GM12878 (cell line): ENCODE measurements at places on chromosomes 7 and 10. TPM values are rescaled to one million over a fixed set of nuclear protein-coding genes. Genes with fewer than 3 reads are reported as not detected.

The TAS2R5 gene
- 0.44 and 0.45 TPM in 2 replicates for total RNA-seq

The HUS1 gene
- total RNA-seq = 21.5 and 26.8 TPM in 2 replicates

- no peak overlapping the region for H3K4me3 ChIP-seq
- peaks cover 3% of the 10 kb centered on the region; the same call in 1 of the 2 replicates for H3K27me3 ChIP-seq
- no peaks in the 10 kb centered on the region for H3K36me3 ChIP-seq
- no peak for DNase-seq
These were observed 11.5 kb downstream of the TMEM176B start for GRCh38 chr7:150788474-150789269.

- no peaks in the 10 kb centered on the region for H3K4me1 ChIP-seq
- H3K27me3 ChIP-seq = peaks cover 7% of the 10 kb centered on the region
- H3K27ac ChIP-seq = no peak overlapping the region
- H3K36me3 ChIP-seq = no peaks in the 10 kb centered on the region
- no peak overlapping the region for H3K4me3 ChIP-seq
These were observed 20.6 kb downstream of the UBTD1 start for GRCh38 chr10:97519342-97519741.

DNA sequence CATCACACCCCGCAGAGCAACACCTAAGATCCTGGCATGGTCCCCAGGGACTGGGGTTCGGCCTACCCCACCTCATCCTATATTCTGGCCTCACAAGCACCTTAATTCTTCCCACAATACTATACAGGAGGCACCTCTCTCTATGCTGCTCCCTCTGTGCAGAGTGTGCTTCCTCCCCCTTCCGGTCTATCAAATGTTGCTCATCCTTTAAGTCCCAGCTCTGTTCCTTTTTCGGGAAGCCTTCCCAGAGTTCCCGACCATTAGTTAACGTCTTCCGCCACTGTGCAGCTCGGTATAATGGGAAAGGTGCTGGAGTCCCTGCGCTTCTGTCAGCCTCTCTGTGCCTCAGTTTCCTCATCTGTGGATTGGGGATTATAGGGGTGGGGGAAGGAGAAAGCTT, 21.8 kb downstream of the PALD1 start:
- peaks cover 23% of the 10 kb centered on the region for H3K4me1 ChIP-seq
- H3K4me3 ChIP-seq = no peak overlapping the region
- no peak for DNase-seq
- no peaks in the 10 kb centered on the region for H3K27me3 ChIP-seq

The PILRA gene
- total RNA-seq = 7.0 and 7.5 TPM in 2 replicates
